MV-4-11 (cell line): ENCODE measurements at places on chromosomes 11 and 22.

DNA sequence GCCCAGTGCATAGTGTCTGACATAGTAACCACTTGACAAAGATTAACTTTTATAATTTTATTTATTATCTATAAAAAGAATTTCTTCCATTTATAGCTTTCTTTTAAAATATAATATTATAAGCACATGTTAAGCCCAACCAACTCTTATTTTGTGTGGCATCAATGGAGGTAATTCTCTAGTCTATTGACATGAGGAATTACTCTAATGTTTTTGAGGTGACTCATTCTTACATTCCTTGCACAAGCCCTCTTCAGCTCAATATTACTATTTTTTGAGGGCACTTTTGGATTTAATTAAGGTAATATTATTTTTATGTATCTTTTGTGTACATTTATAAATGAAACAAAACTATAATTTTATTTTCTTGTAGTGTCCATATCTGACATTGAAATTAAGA is 59.6 kb downstream of the AASDHPPT start:
- no peak for DNase-seq

GRCh38 chr11:41458154-41458553 is 1.3 kb downstream of the LRRC4C start:
- DNase-seq: no peak

GRCh38 chr11:30876663-30877396 is 290.7 kb upstream of the MPPED2 start:
- no peak for DNase-seq

DNA sequence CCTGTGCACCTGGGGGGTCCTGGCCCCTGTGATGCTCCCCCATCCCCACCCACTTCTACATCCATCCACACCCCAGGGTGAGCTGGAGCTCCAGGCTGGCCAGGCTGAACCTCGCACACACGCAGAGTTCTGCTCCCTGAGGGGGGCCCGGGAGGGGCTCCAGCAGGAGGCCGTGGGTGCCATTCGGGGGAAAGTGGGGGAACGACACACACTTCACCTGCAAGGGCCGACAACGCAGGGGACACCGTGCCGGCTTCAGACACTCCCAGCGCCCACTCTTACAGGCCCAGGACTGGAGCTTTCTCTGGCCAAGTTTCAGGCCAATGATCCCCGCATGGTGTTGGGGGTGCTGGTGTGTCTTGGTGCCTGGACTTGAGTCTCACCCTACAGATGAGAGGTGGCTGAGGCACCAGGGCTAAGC is 20.0 kb upstream of the TALDO1 start:
- DNase-seq: no peak

DNA sequence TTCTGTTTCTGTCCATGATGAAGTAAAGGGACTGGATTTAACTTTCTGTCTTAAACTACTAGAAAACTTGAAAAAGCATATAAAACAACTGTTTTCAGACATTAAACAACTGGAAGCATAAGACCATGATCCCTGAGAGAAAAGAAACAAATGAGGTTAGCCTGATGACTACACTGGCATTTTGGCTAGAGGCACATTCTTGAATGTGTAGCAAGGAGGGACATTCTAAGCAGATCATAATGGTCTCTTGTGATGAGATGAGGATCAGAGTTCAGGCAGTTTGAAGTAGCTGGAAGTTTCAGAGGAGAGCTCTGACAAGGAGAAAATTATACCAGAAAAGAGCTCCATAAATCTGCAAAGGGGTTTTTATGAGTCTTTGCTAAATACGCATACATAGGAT is 75.4 kb downstream of the AASDHPPT start:
- no peak for DNase-seq

DNA sequence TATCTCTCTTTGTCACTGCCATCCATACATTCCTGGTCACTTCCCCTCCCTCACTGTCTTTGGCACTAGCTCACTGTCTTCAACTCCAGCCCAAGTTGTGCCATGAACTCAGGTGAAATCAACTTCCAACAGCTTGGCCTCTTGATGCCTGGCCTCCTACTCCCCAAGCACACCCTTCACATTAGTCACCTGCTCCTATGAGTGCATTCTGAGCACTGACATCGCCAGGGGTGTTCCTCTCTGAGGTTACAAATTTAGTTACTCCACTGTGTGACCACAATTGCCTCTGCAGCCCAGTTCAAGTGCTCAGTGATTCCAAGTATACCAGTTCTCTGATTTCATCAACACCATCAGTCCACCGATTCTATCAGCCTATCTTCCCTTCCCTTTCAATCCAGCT is 10.8 kb downstream of the DRD2 start:
- no peak for DNase-seq

- no peak for DNase-seq
These were observed 56.0 kb downstream of the CTTN start for GRCh38 chr11:70454197-70454767.
